ENCODE measurements at places on chromosomes 6 and 20. TPM values are rescaled to one million over a fixed set of nuclear protein-coding genes. Genes with fewer than 3 reads are reported as not detected.
A peak's percentile ranks its signal among the peaks of the same experiment; 100 is the strongest.

DNA sequence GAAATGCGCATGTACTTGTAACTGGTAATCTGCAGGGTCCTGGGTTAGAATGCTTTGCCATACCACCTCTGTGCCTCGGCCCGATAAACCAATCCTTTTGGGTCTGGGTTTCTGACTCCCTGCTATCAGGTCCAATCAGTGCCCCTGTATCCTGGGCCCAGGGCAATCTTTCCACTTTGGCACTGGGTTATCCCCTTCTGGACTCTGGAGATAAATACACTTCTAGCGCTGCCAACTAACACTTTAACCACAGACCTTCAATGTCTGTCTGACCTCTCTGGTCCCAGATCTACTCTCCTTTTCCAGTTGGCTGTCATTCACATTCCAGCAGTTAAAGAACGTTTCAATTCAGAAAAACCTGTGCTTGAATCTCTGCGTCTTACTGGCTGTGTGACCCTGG lies 55.3 kb downstream of the DNAAF9 start:
- no peak for DNase-seq

DNA sequence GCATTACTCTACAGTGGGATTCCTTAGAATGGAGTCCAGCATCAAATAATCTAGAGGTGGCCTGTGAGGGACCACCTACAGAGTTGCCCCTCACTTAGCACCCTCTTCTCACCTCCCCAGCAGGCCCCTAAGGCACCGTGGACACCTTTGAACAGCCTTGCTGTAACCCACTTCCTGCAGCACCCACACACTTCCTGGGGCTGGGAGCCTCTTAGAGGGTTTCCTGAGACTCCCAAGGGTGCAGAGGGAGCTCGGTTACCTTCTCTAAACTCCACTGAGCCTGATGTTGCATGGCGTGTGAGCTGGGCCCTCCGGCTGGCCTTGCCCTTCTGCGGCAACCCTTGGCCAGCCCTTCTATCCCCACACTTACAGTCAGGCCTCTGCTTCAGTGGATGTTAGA lies 7.3 kb upstream of the SIRPG start:
- no peak for DNase-seq

Gene VGLL2
- total RNA-seq, result not detected

Gene HLA-DQB2
- total RNA-seq, result 4.0 TPM

- no peak for DNase-seq
Observed at GRCh38 chr20:56778765-56779195, 149.7 kb downstream of the TFAP2C start.

DNA sequence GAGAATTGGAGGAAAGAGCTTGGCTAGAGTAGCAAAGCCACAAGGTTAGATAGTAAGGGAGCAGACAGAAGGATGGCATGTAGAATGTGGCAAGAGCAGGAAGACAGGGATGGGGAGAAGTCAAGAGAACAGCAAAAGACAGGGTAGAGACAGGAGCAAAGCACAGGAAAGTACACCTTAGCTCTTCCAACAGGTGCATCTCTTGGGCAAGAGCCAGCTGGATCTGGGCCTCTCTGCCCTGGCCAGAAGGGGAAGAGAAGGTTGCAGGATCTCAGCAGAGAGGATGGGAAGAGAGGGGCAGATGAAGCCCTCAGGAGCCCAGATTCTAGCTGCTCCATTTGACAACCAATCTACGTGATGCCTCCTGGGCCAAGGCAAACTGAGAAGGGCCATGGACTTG lies 16.7 kb downstream of the SCUBE3 start:
- DNase-seq, result no peak

Gene SLC35F1
- 1.1 TPM for total RNA-seq

- no peak for DNase-seq
Observed at GRCh38 chr6:166710084-166710483, 83.0 kb upstream of the RPS6KA2 start.

Gene STK4
- total RNA-seq, result 29.3 TPM

DNA sequence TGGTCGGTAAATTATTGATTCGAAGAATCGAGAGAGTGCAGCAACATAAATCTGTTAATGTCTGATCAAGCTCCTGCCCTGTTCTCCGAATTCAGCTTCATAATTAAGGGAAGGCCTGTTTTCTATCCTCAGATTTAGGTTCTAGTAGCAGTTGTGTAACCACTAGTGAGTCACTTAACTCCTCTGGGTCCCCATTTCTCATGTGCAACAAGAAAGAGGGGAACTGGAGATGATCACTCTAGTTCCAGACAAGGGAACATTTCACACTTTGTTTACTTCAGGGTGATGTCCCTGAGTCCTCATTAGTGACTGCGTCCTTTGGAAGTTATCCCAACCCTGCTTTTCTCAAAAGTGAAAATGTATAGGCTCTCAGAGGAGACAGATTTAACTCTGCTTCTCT lies 68.1 kb upstream of the RNF146 start:
- DNase-seq, result no peak

Gene IPCEF1
- 3.3 TPM for total RNA-seq

DNA sequence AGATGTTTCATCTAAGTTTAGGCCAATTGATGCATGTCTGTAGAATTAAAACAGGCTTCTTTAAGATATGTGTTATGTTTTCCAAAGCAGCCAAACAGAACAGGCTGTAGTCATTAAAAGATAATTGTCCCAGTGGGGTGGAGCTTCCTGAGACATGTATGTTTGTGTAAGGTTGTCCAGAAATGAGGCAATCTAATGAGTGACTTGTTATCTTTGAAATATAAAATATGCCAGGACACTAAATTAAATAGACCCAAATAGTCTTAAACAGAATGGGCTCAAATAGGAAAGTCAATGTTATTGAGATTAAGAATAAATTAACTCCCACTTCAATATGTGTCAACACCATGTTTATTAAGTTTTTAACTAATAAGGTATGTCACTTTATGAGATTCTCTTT lies 204.7 kb upstream of the RNF217 start:
- no peak for DNase-seq

Gene CYP21A2
- 1.3 TPM for total RNA-seq

DNA sequence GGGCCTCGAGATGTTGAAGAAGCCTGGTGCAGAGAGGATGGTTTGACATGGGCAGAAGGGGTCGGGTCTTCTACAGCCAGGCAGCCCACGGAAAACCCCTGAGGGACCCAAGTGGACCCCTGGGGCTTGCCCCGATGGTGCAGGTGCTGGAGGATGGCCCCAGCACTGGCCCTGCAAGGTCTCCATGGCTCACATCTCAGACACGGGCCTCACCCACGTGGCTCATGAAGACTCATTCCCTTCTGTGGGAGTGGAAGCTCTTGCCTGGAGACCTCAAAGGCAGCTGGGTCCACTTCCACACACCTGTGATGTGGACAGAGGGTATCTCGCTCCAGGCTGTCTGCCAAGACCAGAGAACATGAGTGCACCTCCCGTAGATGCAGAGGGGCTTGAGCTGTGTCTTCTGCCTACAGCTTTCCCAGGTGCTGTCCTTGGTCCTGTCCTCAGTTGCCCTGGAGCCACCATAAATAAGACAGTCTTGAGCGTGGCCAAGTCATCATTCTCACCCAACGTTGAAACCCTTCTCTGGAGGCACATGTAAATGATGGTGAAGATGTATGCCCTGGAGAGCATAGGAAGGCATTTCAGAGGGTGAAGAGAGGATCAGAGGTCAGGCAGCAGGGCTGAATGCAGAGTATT lies 108.0 kb downstream of the SYNDIG1 start:
- no peak for DNase-seq

Gene IP6K3
- total RNA-seq, result 0.26 TPM

GRCh38 chr6:76422511-76423213 lies 350.2 kb upstream of the IMPG1 start:
- DNase-seq, result no peak

- DNase-seq, result no peak
Observed at GRCh38 chr6:113377362-113377942, 479.7 kb upstream of the MARCKS start.

GRCh38 chr20:47854687-47855212 lies 69.5 kb upstream of the SULF2 start:
- peak; percentile 17 for DNase-seq

- no peak for DNase-seq
Observed at GRCh38 chr20:9215539-9215938, 146.7 kb downstream of the PLCB4 start.

GRCh38 chr6:73548458-73549446 lies 27.9 kb upstream of the EEF1A1 start:
- no peak for DNase-seq

Gene CRIP3
- 7.3 TPM for total RNA-seq

- no peak for DNase-seq
Observed at GRCh38 chr6:101907356-101908217, 514.1 kb downstream of the GRIK2 start.

Gene RIPOR2
- 3.2 TPM for total RNA-seq

Gene SLC52A3
- total RNA-seq, result 7.5 TPM

GRCh38 chr6:157272372-157272771 lies 50.9 kb downstream of the TMEM242 start:
- DNase-seq, result no peak

DNA sequence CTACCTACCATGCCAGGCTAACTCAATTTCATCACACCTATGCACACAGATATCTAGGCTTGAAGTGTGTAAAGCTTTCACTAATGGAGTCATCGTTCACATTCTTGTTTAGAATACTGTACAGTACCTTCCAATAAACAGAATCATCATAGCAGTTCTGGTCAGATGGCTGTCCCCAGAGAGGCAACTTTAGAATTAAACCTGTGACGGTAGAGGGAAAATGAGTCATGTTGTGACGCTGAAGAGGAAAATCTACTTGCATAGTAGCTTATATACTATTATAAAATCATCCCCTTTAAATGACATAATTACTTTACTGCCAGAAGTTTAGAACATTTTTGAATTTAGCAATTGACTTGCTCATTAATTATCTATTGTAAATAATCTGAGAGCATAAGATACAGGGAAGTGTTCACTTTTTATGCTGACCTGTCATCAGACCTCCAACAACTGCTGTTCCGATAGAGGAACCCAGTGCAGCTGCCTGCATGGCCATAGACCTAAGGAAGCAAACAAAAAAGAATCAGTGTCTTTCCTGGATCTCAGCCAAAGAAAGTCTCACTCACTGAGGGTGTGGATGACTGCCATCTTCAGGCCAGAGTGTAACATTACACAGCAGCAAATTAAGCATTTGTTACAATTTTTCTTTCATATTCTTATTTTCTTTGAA lies 29.8 kb downstream of the RHAG start:
- peak; percentile 28 for DNase-seq

DNA sequence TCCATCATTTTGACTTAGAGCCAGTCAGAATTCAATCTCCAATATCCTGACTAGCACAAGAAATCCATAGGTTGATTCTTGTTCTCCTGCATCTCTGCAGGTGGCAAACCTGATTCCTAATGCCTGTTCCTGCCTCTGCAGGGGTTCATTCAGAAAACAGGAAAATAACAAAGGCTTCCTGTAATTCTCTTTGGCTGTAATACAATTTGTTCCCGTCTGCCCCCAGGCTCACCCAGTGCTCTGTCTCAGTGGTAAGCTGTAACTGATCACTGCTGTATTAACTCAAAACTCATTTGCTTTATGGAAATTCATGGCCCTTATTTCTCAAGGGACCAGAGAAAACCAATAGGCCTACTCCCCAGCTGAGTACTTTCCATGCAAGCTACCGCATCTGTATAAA lies 88.6 kb downstream of the OPRM1 start:
- DNase-seq, result no peak
